Astrocyte of the cerebellum (primary cell): ENCODE measurements at places on chromosomes 5 and 9.

DNA sequence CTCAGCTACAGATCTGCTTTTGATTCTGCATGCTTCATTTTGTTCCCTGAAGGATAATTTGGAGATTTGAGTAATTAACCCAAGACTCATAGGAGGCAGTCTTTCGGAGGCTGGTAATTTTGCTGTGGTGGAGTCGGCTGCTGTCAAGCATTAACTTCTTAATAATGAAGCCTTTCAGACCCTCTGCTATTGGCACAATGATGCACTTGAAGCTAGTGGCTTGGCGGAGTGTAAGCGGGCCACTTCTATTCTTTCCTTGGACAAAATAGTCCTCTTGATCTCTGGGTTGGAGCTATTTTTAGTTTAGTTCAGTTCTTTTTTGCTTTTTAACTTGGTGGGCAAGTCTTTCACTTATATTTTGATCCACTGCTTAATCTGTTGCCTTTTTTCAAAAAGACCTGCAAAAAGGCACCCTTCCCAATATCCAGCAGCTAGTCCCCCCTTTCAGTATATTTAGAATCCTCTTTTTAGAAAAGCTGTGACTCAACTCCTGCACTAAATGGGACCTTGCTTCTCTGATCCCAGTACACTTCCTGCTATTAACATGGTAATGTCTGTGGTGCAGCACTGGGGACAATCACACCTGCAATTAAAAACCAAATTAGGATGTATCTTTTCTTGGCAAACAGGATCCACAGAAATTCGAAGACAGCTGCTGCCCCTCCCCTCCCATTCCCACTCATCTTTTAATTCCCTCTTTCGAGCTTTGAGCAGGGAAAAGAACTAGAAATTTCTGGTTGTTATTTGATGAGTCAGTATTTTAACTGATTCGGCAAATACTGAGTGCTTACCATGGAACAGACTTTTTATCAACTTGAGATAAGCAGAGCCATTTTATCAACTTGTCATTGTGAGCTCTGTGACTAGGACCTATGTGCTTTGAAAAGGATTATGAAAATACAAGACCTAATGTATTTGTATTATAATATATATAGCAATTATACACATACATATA lies 169.4 kb upstream of the ANKRD55 start:
- no peak for DNase-seq

DNA sequence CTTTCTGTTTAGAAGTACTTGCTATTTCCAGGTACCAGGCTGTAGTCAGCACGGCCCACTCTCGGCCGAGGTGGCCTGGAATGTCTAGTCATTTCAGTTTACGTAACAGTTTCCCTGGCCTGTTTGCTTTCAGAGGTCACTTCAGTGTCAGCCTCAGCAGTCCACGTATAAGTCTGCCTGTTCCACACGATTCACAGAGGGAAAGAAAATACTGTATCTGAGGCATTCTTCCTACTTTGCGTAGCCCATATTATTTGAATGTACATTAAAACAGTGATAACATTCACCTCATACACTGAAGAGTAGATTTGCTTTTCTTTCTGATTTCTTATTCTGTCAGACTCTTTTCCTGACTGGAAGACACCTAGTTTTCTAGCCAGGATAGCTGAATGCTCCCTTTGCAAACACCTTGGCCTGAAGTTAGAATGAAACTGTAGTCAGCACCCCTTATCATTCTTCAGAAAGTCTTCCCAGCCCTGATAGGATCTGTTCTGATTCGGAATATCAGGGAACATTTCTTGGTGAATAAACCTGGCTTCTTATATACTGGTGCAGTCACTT lies 140.9 kb downstream of the AOPEP start:
- peak; percentile 49 for DNase-seq

DNA sequence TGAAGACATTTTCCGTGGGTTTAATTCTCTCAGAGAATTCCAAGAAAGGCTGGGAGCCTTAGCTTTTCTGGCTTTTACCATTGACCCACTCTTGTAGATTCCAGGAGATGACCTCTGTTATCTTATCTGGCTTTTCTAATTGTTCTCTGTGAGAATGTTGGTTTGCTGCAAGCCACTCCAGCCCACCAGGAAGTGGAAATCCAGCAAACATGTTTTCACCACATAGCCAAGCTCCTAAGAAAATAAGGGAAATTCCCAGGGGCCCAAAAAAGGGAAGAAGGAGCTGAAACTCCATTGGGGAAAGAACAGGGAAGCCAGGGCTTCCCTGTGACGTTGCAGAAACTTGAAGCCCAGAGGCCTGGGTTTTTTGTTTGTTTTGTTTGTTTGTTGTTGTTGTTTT lies 19.7 kb downstream of the GPR107 start:
- no peak for DNase-seq

- DNase-seq, result no peak
Observed at GRCh38 chr5:135140446-135141204, 106.6 kb upstream of the PITX1 start.

- no peak for DNase-seq
Observed at GRCh38 chr5:22053195-22053594, 799.9 kb downstream of the CDH12 start.
